D341Med (cell line): ENCODE measurements at places on chromosomes 5 and 9.

GRCh38 chr5:109694451-109694891 is 4.7 kb downstream of the MAN2A1 start:
- DNase-seq = no peak

DNA sequence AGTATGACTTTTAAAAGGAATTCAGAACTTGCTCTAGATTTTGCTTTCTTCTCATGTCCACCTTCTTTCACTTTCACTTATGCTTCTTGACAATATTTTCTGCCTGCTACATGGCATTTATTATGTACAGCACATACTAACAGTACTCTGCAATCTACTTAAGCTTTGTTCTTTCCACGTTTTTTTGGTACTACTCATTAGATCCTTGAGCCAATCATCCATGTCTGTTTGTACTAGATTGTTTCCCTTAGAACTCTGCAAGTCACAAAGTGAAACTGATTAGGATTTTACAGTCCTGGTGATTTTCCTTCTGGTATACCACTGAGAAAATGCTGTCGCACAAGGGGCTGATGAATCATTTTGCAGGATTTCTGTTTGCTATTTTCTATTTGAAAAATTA is 78.3 kb downstream of the PARP8 start:
- DNase-seq = no peak

DNA sequence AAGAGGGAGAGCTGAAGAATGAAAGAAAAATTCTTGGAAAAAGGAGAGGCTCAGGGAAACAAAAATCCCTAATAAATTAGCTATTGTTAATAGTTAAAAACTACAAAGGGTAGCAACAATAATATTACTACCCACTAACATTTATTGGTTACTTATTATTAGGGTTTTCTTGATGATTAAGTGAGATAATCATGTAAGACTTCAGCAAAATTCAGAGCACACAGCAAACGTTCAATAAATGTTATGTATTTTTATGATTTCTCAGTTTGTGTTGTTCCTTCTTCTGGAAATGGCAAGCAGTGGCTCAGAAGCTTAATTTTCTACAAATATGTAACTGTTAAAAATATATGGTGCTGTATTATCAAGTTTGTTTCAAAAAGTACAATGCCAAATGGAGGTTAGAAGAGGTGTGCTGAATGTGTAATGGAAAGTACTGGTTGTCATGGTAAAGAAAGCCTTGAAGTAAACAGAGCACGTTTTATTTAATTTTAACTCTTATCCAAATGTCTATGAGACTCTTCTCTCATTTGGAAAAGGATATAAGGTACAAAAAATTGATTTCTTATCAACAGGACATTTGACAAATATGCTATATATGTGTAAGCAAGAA is 226.0 kb upstream of the ATP10B start:
- no peak for DNase-seq

- no peak for DNase-seq
These were observed 163.3 kb downstream of the AUH start for GRCh38 chr9:91198405-91198804.

DNA sequence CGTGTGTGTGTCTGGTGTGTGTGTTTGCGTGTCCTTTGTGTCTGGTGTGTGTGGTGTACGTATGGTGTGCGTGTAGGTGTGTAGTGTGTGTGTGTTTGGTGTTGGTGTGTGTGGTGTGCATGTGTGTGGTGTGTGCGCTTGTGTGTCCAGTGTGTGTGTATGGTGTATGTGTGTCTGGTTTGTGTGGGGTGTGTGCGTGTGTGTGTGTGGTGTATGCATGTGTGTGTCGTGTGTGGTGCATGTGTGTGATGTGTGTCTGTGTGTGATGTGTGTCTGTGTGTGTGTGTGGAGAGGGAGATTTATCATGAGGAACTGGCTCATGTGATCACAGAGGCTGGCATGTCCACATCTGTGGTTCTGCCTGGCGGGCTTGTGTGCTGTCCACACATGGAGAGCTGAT is 71.7 kb downstream of the CACNA1B start:
- no peak for DNase-seq

DNA sequence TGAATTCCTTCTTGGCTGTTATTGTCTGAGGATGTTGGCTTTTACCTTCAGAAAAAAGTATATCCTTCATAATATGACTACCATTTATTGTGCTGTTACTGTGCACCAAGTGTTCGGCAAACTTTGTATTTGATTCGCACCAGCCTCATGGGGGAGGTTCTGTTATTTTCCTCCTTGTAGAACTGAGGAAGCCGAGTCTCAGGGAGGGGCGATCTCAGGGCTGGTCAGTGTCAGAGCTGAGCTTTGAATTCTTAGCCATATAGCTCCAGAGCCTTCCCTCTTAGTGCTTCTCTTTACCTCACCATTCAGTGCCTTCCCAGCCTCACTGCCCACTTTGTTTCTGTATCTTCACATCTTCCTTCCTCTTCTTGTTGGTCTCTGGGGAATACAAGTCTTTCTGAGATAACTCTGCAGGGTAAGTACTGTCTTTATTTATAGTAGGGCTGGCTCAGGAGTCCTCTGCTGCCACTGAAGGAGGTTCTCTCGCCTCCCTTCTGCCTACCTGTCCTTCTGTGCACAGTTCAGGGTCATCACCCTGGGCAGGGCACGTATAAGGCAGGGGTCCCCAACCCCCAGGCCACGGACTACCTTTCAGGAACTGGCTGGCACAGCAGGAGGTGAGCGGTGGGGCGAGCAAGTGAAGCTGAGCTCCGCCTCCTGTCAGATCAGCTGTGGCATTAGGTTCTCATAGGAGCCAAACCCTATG is 48.4 kb downstream of the GALNT10 start:
- no peak for DNase-seq

DNA sequence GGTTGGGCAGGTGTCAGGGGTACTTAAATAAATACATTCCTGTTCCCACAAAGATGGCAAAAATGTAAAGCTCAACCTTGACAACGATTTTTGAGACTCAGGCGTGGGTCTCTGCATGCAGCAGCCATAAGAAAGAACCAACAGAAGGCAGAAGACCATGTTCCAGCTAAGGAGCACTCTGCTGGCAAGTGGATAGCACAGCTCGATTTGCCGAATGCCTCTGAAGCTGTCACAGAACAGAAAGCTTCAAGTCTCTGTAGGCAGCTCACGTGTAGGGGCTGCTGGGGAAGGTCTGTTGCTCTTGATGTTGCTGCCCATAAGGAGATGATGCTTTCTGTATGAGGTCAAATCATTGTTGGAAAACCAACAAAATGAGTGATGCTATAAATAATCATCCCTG is 119.6 kb upstream of the GRIN3A start:
- DNase-seq = no peak

DNA sequence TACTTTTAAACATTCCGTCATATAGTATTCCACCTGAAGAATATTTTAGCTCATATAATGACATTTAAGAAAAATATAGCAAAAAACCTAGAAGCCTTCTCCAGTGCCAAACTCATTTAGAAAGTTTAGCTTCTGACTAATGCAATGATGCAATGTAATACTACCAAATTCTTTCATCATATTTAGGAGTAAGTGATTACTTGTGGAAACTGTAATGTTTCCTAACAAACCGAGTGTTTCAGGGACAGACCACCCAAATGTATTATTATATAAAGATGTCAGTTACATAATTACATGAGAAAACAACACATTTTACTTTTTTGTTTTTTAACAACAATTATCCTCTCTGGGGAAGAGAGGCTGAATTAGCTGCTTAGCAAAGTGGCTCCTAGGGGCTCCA is 316.2 kb downstream of the ARL15 start:
- no peak for DNase-seq

DNA sequence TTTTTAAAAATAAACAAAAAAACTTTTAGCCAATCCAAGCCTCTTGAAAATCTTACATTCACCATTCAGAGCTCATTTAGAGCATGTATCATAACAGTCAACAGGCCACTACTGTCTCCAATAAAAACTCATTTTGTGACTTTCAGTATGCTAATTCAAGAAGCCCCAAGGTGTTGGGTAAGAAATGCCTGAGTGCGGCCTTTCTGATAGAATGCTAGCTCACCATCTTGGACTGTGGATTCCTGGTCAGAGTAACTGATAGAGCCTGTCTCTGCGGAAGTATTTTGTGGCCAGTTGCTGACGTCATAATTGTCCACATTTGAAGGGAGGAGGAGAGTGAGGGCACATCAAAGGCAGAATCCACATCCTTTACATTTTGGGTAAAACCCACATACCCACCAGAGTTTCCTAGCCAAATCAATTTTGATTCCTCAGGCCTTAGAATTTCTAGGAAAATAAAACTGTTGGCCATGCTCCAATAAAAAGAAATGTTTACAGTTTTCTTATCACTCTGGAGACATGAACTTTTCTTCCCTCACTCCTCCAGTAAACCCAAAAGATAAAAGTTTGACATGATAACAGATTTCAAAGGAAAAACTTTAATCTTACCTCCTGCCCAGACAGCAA is 41.1 kb upstream of the ERCC6L2 start:
- no peak for DNase-seq

GRCh38 chr5:87909382-87909781 is 359.3 kb downstream of the TMEM161B start:
- no peak for DNase-seq

GRCh38 chr9:17005056-17005823 is 129.6 kb upstream of the CNTLN start:
- no peak for DNase-seq

DNA sequence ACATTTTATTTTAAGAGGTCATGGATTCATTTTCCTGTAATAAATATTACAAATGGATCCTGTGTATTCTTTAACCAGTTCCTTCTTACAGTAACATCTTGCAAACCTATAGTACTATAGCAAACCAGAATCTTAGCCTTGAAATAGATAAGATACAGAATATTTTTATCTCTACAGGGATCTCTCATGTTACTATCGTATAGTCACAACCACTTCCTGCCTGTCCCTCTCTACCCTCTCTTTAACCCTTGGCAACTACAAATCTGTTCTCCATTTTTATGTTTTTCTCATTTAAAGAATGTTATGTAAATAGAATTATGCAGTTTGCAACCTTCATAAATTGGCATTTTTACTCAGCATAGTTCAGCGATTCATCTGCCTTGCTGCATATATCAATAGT is 454.0 kb downstream of the DIRAS2 start:
- no peak for DNase-seq

DNA sequence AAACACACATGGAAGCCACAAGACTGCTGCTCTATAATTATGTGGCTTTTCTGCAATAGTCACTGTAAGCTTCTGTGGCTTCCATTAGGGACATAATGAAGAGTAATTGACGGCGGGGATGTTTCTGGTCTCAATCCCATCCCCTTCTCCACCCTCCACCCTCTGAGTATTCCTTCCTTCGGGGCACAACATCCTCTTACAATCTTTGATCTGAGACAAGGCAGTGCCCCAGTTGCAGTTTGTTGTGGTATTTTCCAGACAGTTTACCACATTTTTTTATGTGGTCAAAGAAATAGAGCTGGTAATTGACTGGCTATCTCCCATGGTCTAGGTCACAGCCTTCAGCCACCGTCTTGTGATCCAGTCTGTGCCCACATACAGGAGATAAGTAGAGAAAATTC is 277.7 kb downstream of the NR2F1-AS1 start:
- DNase-seq = no peak

DNA sequence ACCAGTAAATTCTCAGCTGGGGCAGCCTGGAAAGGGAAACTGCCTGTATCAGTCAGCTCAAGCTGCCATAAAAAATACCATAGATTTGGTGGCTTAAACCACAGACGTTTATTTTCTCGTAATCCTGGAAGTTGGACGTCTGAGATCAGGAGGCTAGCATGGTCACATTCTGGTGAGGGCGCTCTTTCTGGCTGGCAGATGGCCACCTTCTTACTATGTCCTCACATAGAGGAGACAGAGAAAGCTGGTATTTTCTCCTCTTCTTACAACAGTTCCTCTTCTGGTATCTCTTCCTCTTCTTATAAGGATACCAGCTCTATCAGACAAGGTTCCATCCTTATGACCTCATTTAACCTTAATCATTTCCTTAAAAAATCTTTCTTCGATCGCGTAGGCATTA is 50.5 kb upstream of the RFX3 start:
- DNase-seq = no peak

GRCh38 chr5:34791761-34792244 is 47.2 kb upstream of the TTC23L start:
- no peak for DNase-seq

DNA sequence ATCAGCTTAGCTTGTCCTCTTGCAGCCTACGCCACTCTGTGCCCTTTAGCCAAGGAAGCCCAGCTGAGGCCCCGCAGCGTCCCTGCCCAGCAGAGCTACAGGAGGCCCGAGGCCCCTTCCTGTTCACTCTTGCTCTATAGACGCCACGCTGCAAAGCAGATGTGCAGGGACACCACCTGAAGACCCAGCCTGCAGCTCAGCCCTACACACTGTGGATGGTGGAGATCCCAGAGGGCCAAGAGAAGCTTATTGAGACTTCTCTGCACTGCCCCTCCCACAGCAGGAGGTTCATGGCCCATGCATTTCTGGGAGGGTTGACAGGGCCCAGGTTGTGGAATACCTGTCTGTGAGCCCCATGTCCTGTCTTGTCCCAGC is 33.6 kb downstream of the IRF1 start:
- no peak for DNase-seq

- DNase-seq = no peak
These were observed 21.3 kb downstream of the HK3 start for GRCh38 chr5:176877793-176878331.

GRCh38 chr5:148732692-148733091 is 78.4 kb upstream of the HTR4 start:
- no peak for DNase-seq

DNA sequence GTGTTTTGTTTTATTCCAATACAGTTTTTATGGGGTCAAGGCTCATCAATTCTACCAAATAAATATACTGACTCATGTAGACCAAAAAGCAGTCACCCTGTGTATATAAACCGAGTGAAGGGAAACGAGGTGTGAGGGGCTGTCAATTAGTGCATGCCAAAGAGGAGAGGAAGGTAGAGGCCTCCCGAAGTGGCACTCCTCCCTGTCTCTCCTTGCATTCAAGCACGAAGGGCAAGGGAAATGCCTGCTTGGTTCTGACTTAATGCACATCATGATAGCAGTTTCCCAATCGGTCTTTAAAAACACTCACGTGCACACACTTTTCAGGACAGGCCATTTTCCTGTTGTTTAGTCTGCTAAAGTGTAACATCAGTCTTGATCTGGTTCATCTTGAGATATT is 125.6 kb upstream of the SLCO6A1 start:
- DNase-seq = no peak

DNA sequence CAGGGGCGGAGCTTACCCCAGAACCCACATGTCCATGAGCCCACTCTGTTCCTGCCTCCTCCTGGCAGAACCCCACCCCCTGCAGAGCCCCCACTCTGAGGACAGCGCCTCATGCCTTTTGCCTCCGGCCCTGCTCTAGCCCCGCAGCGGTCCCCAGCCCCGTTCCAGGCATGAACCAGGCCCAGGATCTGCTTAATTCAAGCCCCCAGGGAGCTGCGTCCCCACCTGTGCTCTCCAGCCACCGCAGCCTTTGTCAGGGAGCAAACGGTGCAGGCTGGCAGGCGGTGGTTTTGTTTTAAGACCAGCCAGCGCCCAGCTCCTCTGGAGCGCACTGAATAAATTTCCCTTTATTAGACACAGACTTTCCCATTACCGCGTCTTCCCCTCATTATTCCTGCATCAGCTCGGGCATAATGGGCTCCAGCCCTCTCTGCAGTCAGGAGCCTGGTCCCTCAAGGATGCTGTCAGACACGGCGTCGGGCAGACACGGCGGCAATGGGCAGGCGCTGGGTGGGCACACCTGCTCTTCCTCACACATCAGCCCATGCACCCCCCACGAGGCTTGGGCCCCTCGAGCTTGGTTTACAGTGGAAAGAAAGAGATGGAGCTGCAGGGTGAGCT is 137.6 kb downstream of the OLFM1 start:
- no peak for DNase-seq
